Lung (tissue), 17 donors: ENCODE measurements at places on chromosomes 4 and X. TPM values are rescaled to one million over a fixed set of nuclear protein-coding genes. Genes with fewer than 3 reads are reported as not detected.
A peak's percentile ranks its signal among the peaks of the same experiment; 100 is the strongest.

The LIMCH1 gene
- 299 TPM for total RNA-seq

GRCh38 chr4:52657618-52658501 is 1.2 kb downstream of the USP46 start:
- DNase-seq, result peak; percentile 56

The UGT2B7 gene
- 13.5 TPM for total RNA-seq

- peak; percentile 89 for DNase-seq
Observed at GRCh38 chr4:139665690-139666529, at the start of gene MGST2. Gene MGST2 (plus strand): TSS chr4:139665819. CDS start chr4:139666020, 201 bp downstream.

DNA sequence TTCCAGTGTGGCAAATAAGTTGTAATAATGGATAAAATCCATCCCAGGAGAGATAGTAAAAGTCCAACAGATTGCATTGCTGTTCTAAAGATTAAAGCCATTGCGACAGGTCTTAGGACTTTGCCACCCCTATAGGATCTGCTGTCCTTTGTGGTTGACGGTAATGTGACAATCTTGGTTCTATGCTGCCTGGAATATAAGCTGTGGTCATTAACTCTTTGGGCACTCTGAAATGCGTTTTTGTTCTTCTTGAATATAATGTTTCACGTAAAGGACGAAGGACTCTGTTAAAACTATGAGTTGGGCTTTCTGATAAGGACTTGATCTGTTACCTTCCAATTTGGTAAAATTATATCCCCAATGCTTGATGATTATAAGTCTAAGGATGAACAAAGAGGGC is at the start of gene CLDN24:
Gene CLDN24, minus strand, starts transcription at position 101 of the 400 bp plus-strand sequence. Its CDS starts 0 bp downstream, at position 101.
- no peak for DNase-seq

DNA sequence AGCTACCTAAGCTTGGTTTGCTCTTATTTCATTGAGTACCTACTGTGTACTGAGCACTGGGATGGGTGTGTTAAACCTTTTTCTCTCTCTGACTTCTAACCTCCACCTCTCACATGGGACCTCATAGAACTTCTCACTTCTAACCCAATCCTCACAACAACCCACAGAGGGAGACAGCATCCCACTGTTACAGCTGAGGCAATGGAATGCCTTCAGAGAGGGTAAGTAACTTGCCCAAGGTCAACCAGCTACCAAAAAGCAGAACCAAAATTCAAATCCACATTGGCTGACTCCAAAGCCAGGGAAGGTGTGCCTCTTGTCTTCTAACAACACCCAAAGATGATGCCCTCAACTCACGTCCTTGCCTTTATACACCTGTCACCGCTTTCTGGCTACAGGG is 5.4 kb downstream of the SEL1L3 start:
- no peak for DNase-seq

DNA sequence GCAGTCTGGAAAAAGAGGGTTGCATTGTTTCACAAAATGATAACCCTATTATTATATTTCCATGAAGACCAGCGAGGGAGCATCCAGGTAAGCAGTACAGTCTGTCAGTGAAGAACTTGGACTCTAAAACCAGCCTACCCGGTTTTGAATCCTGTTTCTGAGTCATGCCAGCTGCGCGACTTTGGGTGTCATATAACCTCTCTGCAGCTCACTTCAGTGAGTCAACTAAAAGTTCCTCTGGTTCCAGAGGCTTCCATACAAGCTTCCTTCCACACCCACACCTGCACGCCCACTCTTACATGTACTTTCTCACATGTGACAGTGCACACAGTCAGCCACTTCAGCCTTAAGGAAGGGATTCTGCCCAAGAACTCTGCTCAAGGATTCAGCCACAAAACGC is 49.8 kb upstream of the PRPS2 start:
- peak; percentile 28 for DNase-seq
